ENCODE measurements at places on chromosomes 3 and 15.

GRCh38 chr3:81199587-81199986 is 561.9 kb downstream of the GBE1 start:
- DNase-seq = no peak

GRCh38 chr15:71245588-71245987 is 130.3 kb downstream of the THSD4 start:
- no peak for DNase-seq

- no peak for DNase-seq
Observed at GRCh38 chr3:169827712-169828111, 15.0 kb upstream of the LRRC34 start.

- no peak for DNase-seq
Observed at GRCh38 chr3:115388166-115388565, 235.1 kb upstream of the GAP43 start.

GRCh38 chr15:41629883-41630282 is 30.3 kb upstream of the MGA start:
- no peak for DNase-seq

DNA sequence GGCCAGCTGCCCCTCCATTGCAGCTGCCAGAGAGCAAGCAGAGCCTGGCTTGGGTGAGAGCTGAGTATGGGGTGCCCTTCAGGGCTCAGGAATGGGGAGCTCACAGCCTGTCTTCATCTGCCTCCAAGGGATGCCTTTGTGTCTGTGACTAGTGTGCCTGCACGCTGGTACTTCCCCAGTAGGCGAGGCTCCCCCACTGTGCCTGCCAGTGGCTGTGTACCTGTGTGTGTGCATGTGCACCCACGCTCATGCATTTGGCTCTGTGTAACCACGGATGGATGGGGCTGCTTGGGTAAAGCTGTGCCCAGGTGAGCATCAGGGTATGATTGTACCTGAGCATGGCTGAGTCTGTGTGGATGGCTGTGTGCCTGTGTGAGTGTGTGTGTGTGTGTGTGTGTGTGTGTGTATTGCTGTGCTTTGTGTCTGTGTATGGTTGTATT is 2.3 kb upstream of the GRM2 start:
- DNase-seq = no peak

DNA sequence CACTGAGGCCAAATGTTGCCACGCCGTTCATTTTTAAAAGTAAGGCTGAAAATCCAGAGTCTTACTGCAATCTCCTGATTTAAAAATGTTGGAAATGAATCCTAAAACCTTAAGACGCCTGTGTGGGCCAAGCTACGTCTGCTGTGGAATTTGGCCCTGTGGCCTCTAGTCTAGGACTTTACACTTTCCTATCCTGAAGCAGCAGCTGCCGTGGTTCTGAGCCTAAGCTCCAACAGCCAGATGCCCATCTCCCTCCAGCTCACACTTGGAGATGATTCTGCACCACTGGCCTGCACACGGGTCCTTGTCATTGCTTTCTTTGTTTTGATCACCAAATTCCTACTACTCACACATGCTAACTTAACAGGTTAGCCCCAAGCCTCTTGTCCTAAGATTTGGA is 286.4 kb upstream of the LYSMD4 start:
- no peak for DNase-seq

DNA sequence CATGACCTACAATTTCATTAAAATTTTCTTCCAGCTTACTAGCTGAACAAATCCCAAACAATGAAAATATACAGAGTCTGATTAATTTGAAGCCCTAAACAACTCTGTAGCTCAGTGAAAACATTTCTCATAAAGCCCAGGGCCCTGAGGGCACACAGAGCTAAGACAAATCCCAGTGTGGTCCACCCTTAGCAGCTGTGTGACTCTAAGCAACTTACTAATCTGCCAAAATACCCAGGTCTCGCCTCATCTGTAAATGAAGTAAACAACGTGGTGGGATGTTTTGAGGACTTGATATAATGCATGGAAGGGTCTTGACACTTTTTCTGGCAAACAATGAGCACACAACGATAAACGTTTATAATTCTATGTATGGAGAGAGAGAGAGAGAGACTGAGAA is 158.4 kb downstream of the FHIT start:
- no peak for DNase-seq

DNA sequence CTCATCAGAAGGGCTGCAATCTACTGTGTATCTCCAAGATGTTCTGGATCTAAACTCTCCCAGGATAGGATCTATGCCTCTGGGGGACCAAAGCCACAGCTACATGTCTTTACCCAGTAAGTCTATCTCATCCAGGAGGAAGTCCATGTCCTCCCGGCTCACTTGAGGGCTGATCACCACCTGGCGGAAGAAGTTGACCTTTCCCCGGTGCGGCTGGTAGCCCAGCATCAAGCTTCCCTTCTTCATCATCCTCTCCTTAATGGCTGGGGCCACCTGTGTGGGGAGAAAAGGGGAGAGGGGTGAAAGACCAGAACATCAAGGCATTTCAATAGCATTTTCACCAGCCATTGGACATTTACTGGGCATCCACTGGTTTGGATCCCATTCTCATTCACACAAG is 121.7 kb downstream of the TGFBR2 start:
- DNase-seq = no peak

DNA sequence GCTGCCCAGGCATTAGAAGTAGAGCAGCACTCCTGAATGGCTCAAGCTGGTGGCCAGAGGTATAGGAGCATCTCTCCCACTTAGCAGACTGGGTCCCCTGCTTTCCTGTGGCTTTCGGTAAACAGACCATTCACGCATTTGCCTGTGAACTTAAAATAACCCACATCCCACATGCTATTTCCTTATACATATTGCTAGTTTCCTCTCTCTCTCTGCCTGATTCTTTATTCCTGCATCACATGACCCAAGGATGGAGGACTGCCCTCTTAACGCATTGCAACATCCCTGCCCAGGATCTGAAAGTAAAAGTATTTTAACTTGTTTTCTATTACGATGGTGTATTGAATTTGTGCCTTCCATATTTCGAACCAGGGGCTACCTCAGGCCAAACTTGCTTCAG is 43.4 kb upstream of the NLGN1 start:
- no peak for DNase-seq

DNA sequence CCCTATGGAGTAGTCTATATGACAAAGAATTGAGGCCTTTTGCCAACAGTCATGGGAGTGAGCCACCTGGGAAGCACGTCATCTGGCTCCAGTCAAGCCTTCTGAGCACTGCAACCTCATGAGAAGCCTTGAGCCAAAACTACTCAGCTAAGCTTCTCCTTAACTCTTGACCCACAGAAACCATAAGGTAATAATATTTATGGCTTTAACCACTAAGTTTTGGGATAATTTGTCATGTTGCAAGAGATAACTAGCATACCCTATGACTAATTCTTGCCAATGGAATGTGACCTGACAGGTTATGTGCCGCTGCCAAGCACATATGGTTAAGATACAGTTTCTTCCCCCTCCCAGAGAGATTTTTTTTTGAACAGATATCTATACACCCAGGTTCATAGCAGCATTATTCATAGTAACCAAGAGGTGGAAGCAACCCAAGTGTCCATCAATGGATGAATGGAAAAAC is 11.8 kb upstream of the SLC6A11 start:
- DNase-seq = no peak

DNA sequence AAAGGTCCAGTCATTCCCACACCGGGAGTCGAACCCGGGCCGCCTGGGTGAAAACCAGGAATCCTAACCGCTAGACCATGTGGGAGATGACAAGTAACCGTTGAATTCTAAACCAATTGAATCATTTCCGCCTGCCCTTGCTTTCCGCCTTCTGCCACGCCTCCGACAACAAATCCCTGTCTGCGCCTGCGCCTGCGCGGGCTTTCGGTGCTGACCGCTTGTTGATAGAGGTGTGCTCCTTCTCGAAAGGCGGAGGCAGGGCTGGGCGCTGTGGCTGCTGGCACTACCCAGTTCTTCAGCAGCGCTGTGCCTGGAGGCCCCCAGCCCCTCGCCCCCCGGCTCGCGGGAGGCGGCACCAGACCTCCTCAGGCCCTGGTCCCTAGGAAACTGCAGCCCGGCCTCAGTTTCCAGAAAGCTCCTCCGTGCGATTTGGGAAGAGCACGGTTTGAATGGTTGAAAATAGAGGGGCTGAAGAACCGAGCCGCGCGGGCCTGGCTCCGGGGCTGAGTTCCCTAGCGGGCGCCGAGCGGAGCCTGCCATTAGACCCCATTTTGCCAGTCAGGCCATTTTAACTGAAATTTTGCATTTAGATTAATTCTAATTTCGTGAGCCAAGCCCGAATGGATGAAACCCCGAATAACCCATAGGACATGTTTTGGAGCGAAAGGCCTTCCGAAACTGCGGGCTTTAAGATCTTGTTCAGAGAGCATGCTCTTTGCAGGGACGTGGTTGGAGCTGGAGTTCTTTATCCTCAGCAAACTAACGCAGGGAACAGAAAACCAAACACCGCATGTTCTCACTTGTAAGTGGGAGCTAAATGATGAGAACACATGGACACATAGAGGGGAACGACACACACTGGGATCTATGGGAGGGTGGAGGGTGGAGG is 219.3 kb upstream of the ATP10A start:
- peak; percentile 83 for DNase-seq

- no peak for DNase-seq
Observed at GRCh38 chr3:27353221-27353620, 16.0 kb downstream of the NEK10 start.

- DNase-seq = no peak
Observed at GRCh38 chr3:167032267-167032876, 347.7 kb downstream of the ZBBX start.

DNA sequence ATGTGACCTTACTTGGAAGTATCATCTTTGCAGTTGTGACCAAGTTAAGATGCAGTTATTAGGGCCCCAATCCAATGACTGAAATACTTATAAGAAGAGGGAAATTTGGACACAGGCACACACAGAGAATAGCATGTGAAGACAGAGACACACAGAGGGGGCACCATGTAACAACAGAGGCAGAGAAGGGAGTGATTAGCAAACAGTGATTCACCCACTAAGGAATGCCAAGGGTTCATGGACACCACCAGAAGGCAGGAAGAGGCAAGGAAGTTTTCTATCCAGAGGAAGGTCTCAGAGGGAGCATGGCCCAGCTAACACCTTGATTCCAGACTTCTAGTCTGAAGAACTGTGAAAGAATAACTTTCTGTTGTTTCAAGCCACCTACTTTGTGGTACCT is 25.0 kb downstream of the SIDT1 start:
- DNase-seq = no peak

DNA sequence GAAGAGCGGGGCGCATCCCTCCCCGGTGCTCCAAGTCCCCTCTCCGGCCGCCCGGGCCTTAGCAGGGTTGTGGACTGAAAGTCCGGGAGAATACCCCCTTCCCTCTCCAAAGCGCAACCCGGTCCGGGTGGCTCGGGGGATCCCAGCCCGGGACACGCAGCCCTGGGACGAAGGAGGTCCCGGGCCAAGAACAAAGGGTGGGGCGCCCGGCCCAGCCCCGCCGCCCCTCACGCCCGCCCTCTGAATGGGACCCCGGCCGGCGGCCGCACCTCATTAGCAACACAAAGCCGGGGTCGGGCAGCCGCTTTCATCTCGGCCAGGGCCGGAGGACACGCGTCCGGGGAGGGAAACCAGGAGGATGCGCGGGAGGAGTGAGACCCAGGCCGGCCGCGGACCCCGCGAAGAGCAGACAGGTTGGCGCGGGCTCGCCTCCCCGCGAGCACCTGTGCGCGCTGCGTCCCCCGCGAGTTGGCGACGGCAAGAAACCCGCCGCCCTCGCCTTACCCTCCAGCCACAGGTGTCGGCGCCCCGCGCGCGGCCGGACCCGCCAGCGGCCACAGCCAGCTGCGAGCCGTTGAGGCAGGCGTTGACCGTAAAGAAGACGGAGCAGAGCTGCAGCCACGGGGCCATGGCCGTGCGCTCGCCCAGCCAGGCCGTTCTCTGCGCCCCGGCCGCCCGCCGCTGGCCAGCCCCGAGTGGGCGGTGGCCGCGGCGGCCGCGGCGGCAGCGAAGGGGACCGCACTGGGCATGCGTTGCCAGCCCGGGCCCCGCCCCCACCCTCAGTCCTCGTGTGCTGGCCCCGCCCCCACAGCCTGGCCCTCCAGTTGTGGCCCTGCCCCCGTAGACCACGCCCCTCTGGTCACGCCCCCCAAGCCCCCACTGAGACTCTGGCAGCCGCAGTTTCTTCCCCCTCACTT is at the start of gene IL17RD:
Gene IL17RD, minus strand, starts transcription at position 697 of the 917 bp plus-strand sequence. Its CDS starts 67 bp downstream, at position 630.
- DNase-seq = no peak

GRCh38 chr15:84889313-84889990 is 5.0 kb downstream of the SLC28A1 start:
- DNase-seq = no peak

GRCh38 chr3:41640076-41640475 is 321.8 kb downstream of the ULK4 start:
- no peak for DNase-seq

- no peak for DNase-seq
Observed at GRCh38 chr3:120113128-120114116, 19.2 kb upstream of the GSK3B start.

- no peak for DNase-seq
Observed at GRCh38 chr15:35399901-35400300, 146.1 kb downstream of the DPH6 start.

DNA sequence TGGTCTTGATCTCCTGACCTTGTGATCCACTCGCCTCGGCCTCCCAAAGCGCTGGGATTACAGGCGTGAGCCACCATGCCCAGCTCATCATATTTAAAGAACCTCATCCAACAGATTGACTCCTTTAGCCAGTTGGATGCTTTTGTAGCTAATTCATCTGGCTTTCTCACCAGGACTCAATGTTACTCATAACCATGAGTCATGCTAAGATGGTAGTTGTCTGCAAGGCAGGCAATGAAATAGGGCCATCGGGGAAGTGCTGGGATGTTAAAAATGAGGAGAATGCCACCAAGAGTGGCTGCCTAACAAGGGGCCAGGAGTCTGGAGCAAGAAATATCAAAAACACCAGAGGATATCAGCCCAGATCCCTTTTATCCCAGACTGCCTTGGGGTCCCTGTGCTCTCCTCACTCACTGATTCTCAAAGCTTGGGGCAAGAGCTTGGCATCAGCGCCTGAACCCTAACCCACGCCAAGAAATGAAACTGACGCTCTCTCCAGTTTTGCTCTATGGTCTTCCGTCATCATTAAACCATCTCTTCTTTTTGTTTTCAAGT is 7.4 kb upstream of the PCOLCE2 start:
- DNase-seq = peak; percentile 46

DNA sequence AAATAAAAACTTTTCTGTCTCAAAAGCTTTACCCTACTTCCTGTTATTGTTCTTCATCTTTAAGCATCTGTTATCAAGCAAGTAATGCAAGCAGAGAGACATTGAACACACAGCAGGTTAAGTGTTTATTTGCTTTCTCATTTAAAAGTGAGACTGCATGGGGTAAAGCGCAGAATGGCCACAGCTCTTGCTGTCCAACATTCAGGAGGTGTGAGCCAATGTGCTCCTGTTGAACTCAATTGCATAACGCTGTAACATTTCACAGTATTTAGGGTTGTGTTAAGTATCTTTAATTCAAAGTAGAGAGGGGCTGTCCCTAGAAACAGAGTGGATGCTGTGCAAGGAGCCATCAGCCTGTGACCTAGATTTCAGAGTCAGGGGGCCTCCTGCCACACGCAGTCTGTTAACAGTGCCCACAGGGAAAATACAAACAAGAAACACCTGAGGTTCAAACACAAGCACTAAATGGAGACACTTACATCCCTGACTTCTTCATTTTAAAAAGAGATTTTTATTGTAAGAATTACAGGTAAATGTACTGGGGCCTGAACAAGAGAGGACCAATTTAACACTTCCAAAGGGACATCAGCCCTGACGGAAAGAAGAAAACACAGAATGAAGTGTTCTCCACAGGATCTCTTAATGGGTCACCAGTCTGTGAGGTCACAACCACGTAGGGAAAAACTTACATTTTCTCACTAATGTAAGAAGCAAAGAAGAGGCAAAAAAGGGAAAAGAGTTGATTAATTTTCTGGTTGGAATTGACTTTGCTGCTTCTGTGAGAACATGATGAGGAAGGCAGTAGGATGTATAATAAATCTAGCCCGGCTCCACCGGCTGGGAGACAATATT is 815.1 kb downstream of the VGLL3 start:
- no peak for DNase-seq
